Stimulated activated CD8-positive, alpha-beta memory T cell treated with anti-CD3 and anti-CD28 coated beads, Interleukin-4, amount 100 ng/mL, for 4 hours (primary cell): ENCODE measurements at places on chromosomes 3 and 15.

- DNase-seq = no peak
Measured at GRCh38 chr3:19881036-19881435, 53.0 kb downstream of the EFHB start.

GRCh38 chr3:134065252-134066157 lies 35.8 kb upstream of the SLCO2A1 start:
- DNase-seq = no peak

- no peak for DNase-seq
Measured at GRCh38 chr15:41661078-41661517, 893 bp downstream of the MGA start.

DNA sequence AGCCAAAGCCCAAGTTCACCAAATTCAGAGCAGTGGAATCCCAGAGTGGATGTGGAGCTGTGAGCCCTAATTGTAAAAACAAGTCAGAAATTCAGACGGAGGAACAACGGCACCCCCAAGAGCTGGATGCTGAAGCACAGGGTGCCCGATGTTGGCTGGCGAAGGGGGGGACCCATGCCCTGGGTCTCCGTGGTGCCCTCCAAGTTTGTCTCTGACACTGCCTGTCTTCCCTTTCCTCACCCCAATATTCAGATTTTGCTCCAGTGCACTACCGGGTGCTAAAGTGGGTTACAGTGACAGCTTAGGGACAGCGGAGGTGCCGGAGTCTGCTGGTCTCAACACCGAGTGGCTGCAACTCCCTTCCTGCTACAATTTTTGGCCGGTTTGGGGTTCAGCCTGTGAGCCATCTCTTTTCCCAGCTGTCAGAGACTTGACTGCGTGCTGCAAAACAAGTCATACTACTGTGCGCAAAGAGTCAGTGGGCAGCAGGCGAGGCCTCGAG lies 6.6 kb downstream of the GRIP2 start:
- DNase-seq = no peak

DNA sequence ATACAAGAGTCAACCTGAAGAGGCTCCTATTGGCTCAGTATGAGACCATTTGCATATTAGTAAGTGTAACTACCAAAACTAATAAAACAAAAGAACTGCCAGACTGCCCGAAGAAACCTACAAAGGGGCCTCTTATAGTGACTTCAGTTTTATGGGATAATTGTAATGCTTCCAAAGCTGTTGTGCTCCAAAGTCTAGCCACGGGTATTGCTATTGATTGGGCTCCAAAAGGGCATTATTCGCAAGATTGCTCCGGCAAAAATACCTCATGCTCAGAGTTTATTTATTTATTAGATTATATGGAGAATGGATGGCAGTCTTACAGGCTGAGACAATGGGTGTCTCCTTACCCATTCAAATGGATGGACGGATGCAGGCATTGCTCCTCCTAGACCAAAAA lies 11.4 kb downstream of the RPL22L1 start:
- no peak for DNase-seq

- no peak for DNase-seq
Measured at GRCh38 chr3:73535137-73535536, 89.6 kb downstream of the PDZRN3 start.

DNA sequence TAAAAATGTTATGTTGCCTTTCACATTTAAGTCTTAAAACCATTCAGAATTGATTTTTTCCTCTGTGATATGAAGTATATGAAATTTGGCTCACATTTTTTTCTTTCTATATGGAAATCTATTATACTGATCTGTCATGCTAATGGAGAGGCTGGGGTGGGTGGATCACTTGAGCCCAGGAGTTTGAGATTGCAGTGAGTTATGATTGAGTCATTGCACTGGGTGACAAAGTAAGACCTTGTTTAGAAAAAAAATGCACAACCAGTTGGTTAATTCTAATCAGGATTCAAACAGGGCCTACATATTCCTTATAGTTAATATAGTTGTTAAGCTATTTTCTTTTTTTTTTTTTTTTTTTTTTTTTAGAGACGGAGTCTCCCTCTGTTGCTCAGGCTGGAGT lies 230.5 kb downstream of the MFSD1 start:
- DNase-seq = no peak
